ENCODE measurements at places on chromosomes 12 and 14.

GRCh38 chr14:95488376-95489213, 27.9 kb downstream of the SYNE3 start:
- no peak for DNase-seq

GRCh38 chr14:92676403-92677086, 71.9 kb downstream of the LGMN start:
- DNase-seq, result no peak

DNA sequence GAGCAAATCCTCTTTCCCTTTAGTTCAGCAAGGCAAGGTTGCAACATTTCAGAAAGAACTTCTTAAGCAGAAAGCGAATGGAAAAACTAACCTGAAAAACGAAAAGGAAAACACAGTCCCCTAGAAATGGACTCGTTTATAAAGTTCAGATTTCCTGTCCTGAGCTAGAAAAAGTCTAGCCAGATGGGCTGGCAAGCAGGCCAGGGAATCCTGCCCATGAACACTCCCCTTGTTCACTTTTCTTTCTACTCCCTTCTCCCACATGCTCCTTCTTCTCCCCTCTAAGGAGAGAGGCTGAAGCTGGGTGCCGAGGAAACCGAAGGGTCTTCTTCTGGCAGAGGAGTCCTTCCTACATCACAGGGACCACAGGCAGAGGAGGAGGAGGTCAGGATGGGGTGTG, 27.1 kb downstream of the LTBP2 start:
- DNase-seq, result no peak

DNA sequence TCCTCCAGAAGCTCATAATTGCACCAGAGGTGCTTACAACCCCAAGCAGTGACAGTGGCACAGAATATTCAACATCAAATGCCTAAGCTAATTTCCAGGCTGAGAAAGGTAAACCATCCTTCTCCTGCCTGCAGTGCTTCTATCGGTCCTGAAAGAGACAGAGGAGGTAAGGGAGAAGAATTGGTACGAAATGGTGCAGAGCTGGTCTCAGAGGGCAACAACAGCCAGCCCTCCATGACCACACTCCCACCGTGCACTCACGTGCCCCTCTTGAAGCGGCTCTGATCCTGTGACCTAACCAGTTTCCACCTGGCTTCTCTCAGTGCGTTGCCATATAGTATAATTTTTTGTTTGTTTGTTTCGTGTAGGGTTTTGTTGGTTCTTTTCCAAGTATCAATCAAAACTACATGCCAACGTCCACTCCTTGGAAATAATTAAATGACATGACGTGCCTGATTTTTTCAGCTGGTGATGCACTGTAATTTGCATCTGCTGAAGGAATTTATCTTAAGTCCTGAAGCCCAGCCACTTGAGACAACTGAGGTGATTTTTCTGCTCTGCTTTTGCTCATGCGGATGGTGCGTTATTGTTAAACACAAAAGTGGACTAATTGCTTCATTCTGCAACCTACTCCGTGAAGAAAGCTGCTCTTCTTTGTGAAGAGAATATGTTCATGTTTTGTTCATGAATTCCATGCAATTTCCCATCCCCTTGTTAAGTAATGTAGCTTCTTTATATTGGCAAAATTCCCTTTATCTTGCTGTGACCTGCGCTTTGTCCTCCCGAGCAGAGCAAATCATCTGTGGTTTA, 1.3 kb upstream of the ATP2A2 start:
- DNase-seq, result no peak

GRCh38 chr12:57089271-57090245, 644 bp downstream of the NAB2 start:
- peak; percentile 63 for DNase-seq

DNA sequence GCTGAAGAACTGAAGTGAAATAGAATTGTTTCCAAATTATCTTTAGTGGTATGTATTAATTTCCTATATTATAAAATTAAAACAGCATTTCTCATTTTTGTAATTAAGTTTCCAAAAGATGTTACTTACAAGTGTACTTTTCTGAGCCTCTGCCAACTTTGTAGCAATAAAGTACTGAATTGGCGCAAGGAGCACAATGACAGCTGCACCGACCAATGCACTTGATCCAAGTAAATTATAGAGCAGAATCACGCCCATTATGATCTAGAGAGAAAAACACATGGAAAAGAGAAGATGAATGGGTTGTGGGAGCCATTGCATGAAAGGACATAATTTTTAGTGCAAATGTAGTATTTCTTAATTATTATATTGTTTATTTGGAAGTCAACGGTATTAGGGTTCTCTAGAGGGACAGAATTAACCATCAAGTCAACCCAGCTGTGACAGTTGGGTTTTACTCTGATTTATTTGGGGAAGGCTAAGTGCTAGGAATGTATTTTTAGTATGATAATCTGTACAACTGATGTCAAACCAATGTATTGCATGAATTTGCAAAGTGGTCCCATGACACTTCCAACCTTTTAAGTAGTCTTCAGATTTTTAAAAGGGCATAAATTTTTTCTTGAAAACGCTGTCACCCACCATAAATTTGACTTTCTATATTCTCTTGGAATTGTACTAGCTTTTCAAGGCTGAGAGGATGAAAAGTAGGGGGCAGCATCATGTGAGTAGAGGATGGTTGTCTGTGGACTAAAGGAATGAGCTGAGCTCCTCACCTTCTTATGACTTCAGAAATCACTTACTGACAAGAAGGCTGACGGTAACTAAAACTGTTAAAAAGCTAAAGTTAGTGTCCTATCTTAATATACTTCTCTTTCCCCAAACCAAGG, 33.0 kb downstream of the ABCC9 start:
- DNase-seq, result no peak

DNA sequence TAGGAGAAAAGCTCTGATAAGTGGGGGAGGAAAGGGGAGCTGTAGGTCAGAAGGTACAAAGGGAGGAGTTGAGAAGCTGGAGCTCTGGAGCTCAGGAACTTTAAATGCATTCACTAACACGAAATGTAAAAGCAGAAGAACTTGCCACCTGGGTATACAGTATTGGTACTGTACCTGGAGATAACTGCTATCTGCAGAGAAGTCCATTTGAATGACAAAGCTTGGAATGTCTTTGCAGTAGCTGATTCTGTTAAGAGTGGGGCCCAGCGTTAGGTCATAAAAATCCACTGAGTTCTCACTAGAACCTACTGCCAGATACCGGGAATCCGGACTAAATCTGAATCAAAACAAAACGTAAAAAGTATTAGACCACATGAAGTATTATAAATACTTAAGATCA, 55.6 kb downstream of the ZC3H14 start:
- DNase-seq, result no peak

- DNase-seq, result no peak
These were observed 25.5 kb upstream of the KCNJ8 start for GRCh38 chr12:21800011-21800410.

- no peak for DNase-seq
These were observed 52.9 kb downstream of the SPTB start for GRCh38 chr14:64826845-64827244.

DNA sequence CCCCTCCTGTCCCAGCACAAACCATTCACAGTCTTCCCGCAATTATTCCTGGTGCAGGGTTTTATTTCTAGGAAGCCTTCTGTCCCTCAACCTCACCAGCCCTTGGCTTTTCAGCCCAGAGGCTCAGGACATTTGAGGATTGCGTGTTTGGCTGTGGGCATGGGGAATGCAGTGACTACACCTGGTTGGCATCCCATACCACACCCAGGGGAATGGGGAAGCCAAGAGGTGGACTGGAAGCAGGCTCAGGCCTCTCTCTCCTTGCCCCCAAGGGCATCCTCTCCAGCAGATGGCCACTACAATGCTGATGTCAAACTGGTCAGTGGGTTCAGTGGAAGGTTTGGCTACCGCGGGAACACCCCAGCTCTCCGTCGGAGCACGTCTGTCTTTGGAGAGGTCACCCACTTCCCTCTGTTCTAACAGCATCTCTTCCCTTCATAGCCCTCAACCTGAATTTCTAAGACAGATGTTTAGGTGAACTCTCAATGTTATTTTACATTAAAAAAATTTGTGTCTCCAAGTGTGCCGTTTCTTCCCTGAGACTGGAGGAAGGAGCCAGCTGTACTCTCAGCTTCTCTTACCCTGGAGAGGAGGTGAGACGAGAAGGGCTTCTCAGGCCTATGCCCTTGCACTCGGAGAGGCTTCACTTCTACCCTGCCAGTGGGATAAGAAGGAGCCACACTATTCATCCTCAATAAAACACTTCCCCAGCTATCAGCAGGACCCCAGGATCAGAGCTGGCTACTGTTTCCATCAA, 35.5 kb downstream of the DCAF4 start:
- no peak for DNase-seq

DNA sequence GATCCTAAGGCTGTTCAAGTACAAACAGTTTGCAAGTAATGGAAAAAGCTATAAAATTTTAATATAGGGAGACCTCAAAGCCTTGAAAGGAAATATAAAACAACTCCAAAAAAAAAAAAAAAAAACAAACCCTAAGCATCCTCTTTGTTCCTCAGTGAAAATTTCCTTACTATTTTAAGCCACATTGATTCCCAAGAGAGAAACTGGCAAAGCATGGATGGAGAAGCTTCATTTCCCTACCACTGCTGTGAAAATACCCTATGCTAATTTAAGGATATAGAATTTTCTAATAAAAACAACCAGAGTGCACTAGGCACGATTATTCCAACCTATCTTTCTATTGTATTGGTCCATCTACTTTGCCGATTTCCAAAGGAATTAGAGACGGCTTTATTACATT, 283.1 kb downstream of the CACNA1C start:
- DNase-seq, result no peak

DNA sequence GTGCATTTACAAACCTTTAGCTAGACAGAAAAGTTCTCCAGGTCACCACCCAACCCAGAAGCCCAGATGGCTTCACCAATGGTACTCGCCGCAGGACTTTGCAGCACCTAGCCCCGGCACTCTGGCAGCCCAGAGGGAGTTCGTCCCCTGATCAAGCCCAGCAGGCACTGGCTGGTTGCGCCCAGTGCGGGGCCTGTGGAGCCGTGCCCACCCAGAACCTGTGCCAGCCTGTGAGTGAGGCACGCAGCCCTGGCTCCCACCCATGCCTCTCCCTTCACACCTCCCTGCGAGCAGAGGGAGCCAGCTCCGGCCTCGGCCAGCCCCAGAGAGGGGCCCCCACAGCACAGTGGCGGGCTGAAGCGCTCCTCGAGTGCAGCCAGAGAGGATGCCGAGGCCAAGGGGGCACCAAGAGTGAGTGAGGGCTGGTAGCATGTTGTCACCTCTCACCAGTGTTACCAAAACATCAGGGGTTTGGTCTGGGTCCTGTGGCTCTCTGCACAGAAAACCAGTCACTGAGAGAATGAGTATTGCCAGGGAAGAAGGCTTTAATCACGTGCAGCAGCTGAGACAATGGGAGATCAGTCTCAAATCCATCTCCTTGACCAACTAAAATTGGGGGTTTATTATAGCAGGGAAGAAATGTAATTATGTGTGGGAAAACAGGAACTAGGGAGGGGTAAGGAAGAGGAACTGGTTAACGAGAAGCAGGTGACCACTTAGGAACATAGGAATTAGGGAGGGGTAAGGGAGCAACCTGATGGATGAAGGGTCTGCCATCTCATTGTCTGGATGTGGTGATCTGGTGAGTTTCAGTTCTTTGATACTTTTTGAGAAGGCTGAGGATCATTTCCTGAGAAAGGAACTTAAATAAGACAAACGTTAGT, 151.3 kb downstream of the NUBPL start:
- DNase-seq, result no peak

DNA sequence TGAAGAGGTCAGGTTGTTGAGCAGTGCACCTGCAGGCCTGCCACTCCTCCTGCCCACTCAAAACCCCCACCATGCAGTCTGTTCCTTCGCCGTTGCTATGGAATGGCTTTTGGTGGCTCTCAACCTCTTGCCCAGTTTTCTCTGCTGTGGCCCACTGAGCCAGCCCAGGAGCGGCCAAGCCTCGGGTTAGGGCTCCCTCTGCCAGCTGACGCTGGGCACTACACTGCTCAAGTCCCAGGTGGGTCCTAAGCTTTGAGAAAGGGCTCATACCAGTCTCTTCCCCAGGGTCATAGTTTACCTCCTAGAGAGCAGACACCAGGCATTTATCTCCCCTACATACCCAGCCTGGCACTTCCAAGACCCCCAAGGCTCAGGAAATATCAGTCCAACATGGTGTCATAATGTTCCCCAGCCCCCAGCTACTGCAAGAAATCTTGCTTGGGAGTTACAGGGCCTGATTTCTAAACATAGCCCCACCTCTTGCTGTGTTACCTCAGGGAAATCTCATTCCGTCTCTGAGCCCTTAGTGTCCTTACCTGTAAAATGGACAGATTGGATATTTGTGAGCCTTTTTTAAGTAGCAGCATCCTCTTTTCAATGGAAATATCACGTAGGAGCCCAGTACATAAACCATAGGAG, 59.4 kb downstream of the TSPAN11 start:
- DNase-seq, result peak; percentile 79

GRCh38 chr14:87139299-87139698, 853.7 kb downstream of the GALC start:
- DNase-seq, result no peak

- no peak for DNase-seq
These were observed 47.0 kb upstream of the KCNH3 start for GRCh38 chr12:49491823-49492222.

GRCh38 chr14:60757567-60758002, 23.0 kb downstream of the MNAT1 start:
- DNase-seq, result no peak

GRCh38 chr12:93772003-93772700, 95.0 kb downstream of the CRADD start:
- DNase-seq, result no peak

- DNase-seq, result no peak
These were observed 51.4 kb downstream of the KIF26A start for GRCh38 chr14:104189629-104190335.

DNA sequence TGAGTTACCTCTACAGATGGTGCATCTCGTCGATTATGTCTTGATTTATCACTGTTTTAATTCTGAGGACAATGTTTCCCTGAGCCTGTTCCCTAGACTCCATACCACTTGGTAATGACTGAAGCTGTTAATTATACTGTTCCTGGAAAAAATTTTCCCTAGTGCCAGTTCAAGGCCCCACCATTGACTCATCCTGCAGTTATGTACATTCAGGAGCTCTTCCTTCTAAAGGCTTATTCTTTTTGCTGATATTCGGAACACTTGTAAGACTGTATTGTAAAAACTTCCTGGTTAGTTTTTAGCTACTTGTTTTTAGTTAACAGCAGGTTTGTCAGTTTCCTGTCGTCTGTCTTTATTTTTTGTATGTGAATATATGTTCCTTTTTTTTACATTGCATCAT, 30.4 kb upstream of the PPP2R5E start:
- no peak for DNase-seq
